ENCODE measurements at places on chromosomes 12 and 14.

DNA sequence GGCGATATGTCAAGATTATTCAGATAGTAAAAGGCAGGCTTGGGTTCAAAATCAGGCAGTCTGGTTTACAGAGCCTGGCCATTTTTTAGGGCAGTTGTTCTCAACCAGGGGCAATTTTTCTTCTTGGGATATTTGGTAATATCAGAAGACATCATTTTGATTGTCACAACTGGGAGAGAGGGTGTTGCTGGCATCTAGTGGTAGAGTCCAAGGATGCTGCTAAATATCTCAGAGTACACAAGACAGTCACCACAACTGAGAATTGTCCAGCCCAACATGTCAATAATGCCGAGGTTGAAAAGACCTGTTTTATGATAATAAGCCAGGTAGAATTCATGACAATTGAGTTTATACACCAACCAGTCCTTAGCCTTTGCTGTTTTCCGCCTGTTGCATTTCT, 733.9 kb downstream of the NRXN3 start:
- no peak for DNase-seq

DNA sequence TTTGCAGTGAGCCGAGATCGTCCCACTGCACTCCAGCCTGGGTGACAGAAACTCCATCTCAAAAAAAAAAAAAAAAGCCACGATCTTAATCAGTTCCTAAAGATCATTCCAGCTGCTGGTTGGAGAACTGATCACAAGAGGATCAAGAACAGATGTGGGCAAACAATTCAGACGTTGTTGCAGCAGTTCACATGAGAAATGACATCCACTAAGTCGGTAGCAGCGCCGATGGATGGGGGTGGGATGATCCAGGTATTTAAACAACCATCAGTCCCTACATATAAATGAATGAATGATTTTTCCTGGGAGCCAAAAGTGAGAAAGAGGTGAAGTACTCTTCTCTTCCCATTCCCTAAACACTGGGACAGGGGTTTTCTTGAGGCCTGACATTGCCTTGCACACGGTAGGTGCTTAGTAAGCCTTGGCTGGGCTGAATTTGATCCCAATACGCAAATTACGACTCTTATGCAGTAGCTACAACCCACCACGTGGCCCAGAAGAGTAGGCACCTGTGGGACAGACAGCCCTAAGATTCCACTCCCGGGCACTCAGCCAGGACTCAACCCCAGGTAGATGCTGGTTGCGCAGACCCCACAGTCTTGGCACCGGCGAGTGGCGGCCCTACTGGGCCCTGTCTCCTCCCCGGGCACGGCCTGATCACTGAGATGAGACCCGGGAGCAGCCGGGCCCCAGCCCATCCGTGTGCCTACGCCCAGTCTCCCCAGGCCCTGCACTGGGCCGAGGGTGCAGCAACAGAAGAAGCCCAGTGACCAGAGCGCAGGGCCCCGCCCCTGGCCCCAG, 565 bp downstream of the SPRYD3 start:
- DNase-seq, result no peak

DNA sequence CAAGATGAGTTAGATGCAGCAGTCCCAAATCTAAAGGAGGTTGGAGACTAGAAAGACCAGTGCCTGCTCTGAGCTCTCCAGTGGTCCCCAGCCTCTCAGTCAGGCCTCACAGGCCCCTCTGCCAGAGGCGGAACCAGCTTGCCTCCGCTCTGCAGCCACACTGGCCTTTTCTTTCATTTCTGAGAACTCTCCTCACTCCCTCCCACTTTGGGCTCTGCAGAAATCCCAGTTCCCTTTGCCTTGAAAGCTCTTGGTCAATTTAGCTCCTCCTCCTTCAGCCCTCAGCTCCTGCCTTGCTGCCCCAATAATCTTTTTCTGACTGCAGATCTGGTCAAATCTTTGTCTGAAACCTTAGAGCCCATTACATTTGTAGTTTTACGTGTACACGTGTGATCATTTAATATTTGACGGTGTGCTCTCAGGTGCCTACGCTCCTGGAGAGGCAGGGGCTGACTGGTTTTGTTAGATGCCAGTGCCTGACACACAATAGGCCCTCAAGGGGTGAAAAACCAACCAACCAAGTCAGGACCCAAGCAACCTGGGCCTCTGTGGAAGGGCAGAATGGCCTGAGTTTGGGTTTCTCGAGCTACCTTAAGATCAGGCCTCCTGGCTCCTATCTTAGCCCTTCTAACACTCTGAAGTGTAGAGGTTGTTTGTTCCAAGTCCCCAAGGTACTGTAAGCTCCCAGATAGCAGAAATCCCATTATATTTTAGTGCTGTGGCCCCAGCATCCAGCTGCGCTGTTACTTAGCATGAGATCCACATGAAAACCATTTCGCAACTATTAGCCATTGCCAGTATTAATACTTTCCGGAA, 1.1 kb upstream of the NUDT4 start:
- no peak for DNase-seq

GRCh38 chr14:76245097-76245496, 93.4 kb downstream of the GPATCH2L start:
- DNase-seq, result no peak

DNA sequence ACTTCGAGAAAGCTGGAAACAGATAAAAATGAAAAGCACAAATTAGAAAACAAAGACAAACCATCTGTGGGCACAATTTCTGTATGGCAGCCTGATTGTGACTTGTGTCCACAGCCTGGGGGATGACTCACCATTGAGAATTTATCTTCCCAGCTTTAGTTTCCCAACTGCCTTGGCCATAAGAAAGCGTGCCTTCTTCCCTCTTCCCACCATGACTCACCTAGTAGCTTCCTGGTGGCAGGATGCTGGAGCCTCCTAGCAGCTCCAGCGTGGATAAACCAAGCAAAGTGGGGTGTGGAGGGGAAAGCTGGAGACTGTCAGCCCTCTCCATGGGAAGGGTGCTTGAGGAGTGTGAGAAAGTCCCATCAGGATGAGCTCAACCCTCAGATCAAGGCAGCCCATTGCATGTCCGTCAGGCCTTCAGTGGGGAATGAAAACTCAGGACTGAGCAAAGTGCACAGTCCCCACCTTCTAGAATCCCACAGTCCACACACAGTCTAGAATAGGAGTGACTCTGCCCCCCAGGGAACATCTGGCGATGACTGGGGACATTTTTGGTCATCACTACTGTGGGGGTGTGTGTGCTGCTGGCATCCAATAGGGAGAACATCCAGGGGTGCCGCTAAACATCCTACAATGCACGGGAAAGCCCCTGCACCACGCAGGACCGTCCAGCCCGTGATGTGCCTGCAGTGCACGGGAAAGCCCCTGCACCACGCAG, 22.4 kb upstream of the SERPINA6 start:
- no peak for DNase-seq

GRCh38 chr14:54894995-54895394, 7.6 kb downstream of the GCH1 start:
- no peak for DNase-seq

- DNase-seq, result no peak
Measured at GRCh38 chr12:107179871-107180270, 86.5 kb upstream of the CRY1 start.

- DNase-seq, result no peak
Measured at GRCh38 chr12:114269153-114269552, 136.8 kb downstream of the TBX5 start.

Measured in stimulated activated CD8-positive, alpha-beta memory T cell treated with anti-CD3 and anti-CD28 coated beads, Interleukin-15, amount 100 ng/mL, for 24 hours (primary cell).